ENCODE measurements at places on chromosomes 2 and 18.

GRCh38 chr2:171718720-171719119 lies 31.5 kb downstream of the DYNC1I2 start:
- no peak for DNase-seq

GRCh38 chr18:58955001-58955400 lies 90.3 kb downstream of the ZNF532 start:
- DNase-seq, result no peak

DNA sequence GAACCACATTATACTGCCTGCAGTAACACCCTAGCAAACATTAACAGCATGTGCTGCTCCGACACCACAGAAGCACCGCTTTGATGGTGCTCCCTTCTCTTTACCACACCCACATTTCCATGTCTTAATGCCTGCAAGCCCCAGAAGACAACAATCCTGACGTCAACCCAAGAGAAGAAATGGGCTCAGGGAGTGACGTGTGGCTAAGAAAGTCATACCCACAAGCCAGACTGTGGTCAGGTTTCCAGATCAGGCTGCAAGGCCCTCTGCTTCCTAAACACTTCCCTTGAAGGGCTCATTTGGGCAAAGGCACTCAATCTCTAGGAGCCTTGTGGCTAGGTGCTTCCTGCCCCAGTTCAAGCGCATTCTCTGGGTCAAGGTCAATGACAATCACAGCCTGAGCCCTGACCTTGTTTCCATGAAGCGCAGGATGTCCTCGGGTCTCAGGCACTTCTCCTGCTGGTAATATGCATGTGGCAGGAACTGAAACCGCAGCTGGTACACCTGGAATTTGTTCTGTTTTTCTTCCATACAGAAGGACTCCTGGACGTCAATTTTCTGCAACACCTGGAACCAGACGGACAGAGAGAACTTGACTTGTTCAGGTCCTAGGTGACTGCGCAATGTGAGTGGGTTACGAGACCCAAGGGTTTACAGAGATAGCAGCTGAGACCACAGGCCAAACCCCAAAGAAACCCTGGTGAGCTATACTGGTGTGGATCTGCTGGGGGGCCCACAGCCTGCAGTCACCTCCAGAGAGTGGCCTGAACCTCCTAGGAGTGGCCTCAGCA lies 67.2 kb downstream of the POLR1A start:
- DNase-seq, result peak; percentile 82

- DNase-seq, result no peak
These were observed 49.0 kb upstream of the GLI2 start for GRCh38 chr2:120686511-120687168.

- DNase-seq, result no peak
These were observed 77.6 kb downstream of the EDAR start for GRCh38 chr2:108911401-108911800.

DNA sequence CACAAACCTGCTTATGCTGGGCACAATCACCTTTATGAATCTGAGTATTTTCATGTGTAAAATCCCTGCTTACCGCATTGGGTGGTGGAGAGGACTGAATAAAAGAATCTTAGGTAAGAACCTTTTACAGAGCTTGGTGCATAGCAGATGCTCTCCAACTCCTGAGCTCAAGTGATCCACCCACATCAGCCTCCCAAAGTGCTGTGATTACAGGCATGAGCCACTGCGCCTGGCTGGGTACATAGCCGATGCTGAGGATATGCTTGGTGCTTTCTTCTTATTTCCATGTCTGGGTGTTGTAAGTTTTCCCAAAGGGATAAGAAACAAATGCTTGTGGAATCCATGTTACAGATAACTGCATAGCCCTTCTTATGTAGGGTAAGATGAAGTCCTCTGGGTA lies 244.3 kb upstream of the PXDN start:
- no peak for DNase-seq
